ENCODE measurements at places on chromosomes 6 and 20.
A peak's percentile ranks its signal among the peaks of the same experiment; 100 is the strongest.

DNA sequence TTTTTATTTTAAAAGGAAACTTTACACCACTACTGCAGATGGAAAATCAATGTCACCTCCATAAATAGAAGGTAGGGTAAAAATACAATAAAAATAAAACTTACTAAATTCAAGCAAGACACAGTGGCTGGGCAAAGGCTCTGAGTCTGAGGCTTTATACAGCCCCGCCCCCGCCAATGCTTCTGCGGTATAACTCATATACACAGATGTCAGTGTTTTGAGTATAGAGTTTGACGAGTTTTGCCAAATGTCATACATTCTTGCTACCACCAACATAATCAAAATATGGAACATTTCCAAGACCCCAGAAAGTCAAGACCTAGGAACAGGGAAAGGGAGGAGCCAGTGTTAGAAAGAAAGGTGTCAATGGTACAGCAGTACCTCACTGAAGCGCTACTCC is 12.8 kb downstream of the NFATC2 start:
- no peak for DNase-seq

DNA sequence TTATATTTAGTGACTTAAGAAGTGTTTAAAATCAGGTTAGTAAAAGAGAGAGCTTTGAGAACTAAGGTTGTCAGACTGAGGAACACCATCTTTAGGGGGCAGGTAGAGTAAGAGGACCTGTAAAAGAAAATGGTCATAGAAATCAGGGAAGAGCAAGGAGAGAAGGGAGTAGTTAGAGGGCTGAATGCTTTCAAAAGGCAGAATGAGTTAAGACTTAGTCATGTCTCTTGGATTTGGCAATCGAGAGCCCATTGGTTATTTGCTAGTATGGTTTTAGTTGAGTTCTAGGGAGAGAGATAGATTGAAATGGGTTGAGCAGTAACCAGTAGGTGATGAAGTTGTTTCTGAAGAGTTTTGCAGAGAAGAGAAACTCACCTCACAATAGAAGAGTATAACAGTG is 51.1 kb downstream of the RALGAPB start:
- no peak for DNase-seq

DNA sequence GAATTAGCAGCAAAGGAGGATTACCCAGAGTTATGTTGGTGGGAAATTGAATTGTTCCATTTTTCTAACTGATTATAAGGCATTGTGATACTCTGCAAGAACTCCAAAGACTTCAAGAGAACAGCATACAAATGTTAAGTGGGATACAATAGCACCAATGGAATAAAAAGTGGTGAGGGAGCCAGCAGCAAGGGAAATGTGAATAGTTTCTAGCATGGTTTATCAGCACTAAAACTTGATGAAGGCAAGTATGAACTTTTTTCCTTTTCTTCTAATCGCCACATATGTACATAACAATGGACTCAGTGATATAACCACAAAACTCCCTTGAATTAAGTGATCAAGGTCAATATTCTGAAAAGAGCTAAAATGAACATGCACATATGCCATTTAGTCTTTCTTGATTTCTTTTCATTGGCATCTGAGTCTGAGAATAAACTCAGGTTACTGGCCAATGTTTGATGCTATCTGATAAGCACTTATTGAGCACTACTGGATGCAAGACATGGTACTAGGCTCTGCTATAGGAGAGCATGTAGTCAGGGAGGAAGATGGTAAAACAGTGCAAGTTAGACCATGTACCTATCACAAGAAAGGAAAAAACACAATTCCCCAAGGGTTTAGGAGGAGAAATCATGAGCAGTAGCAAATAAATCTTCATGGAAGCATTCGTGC is 36.6 kb upstream of the NOX3 start:
- no peak for DNase-seq

- DNase-seq: peak; percentile 73
These were observed 18.0 kb upstream of the DEFB129 start for GRCh38 chr20:208942-209566.

DNA sequence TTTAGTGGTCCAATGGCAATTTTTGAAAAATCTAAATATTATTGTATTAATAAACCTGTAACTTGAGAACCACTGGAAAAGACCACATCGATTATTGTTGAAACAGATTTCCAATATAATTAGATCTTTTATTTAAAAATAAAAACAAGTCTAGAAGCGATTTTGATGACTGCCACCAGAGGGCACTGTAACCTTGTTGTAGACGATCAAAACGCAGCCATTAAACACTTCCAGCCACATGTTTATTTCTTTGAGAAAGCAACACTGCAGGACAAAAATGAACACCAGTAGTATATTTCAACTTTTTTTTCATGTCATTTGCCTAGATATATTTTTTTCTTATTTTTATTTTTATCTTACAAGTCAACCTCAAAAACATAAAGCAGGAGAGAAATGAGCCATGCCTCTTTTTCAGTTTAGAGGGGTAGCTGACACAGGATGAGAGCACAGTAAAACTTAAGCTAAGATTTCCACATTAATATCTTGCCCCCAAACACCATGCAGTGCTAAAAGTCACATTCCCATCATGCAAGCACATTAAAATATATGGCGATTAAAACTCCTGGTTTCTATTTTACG is 115.4 kb downstream of the OPRM1 start:
- DNase-seq: peak; percentile 88

- DNase-seq: no peak
These were observed 4.5 kb downstream of the BCAS4 start for GRCh38 chr20:50799176-50799889.

DNA sequence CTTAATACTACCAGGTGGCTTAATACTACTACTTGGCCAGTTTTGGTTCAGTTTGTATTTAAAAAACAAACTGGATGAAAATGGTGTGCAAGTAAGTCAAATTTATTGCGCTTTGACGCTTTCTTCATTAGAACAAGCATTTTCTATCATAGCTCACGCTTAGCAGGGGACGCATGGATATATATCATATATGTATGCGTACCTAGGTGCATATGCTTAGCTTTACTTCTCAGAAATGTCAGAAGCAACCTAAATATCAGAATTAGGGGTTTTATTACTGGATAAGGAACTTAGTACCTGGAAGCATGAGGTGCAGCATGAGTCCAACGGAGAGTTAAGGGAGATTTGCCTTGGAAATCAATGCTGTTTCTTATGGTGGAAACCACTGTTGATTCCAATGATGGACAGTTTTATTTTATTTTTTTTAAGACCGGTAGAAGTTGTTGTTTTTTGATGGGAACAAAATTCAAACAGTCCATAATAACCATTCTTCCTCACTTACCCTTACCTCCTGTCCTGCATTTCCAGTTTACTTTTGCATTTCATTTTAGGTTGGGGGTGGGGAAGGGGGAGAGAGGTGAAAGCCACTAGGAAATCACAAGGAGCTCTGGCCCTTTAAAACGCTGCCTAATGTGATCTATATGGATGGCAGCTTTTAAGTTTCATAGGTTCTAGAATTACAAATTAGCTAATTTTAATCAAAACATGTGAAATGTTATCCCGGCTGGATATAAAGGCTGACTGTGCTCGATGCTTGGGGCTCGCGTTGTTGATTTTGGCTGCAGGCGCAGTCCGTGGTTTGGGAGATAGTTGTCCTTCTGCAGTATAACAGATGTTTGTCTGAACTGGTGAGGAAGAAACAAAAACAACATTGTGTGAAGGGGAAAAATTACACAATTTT is 2.1 kb downstream of the SOBP start:
- no peak for DNase-seq

DNA sequence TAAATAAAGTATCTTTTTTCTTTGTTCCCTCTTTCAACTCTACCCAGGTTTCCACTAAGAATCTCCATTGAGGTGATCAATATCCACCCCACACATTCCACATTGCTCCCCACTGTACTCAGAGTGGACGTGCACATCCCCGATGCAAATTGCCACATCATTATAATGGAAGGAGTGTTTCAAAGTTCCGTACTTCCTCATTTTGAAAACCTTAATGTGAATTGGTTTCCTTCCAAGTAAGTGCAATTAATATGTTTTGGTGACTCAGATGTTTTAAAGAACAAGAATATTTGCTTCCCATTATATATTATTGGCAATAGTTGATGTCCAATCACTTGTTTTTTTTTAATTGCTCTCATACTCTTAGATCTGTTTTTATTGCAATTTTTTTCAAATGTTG is 463.6 kb downstream of the HACE1 start:
- no peak for DNase-seq

DNA sequence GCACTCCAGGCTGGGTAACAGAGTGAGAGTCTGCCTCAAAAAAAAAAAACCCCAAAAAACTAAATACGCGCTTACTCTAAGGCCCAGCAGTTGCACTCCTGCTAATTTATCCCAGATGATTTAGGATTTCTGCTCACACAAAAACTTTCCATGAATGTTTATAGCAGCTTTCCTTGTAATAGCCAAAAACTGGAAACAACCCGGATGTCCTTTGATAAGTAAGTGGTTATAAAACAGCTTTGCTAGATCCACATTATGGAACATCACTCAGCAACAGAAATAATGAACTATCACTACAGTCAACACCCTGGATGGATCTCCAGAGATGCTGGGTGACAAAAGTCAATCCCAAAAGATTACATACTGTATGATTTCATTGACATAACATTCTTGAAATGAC is 220.4 kb upstream of the JARID2 start:
- DNase-seq: no peak

DNA sequence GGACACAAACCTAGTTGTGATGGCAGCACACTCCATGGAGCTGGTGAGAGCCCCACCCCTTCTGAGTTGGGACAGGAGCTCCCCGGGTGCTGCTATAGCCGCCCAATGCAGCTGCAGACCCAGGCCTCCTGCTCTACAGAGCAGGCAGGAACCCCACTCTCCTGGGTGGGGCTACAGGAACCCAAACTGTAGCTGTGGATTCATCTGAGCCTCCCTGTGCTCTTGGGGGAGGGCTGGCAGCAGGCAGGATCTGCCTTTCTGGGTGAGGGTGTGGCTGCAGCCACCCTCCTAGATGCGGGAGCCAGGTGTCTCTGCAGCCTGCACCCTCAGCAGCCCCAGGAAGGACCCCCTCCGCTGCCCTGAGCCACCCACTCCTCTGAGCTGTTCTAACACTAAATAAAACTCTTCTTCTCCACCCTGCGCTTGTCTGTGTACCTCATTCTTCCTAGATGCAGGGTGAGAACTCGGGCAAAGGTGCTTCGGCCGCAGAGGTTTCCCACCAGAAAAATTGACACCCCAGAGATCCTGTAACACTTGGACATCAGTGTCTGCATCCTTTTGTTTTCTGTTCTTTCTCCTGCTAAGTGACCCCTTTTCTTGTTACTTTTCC is 55.2 kb upstream of the KIF13A start:
- no peak for DNase-seq

DNA sequence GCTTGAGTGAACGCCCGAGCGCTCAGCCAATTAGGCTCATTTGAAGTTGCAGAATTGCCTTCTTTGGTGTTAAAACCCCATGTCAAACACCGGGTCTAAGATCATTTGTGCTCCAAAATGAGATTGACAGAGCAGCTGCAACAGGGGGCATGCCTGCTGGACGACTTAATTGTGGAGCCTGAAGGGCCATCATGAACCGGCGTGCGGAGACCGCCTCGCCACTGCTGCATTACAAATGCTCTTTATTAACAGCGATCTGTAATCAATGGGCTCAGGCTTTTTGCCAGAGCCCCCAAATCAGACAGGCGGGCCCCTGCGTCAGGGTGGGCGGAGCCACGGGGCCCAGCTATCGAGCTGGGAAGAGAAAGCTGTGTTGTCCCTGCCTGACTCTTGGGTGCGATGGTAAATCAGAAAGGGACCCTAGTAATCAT is 183.2 kb downstream of the SIM1 start:
- peak; percentile 2 for DNase-seq

DNA sequence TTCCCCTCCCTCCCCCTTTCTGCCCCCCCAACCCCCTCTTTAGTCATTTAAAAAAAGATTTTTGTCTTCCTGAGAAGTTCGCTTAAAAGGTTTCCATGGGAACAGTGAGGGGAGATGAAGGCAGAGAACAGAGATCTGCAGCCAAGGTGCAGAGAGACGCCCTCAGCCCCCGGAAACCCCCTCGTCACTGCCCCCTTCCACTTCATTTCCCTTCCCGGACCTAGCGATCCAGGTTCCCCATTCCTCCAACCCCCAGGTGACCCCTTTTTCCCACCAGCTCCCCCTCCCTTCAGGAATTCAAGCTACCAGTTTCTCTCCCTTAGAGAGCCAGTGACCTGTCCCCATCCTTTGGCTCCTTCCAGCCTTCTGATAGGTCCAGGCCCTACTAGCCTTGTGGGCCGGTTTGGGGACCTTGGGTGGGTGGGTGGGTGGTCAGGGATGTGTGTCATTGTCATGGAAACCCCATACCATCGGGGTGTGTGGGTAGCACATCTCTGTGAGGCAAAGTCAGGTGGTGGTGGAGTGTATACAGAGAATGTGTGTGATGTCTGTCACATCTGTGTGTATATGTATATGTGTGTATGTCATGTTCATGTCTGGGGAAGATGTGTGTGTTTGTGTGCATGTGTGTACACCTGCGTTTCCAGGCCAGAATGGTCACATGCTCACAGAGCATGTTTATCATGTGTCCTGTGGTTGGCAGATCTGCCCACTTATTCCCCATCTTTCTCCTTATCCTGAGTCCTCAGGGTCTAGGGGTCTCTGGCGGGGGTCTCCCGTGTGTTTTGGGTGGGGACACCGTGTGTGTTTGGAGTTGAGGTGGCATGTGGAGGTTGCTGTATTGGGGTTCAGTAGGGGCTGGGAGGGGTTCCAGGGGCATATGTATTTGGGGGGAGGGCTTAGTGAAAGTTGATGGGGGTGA is 7.0 kb downstream of the SYNGAP1 start:
- peak; percentile 56 for DNase-seq

GRCh38 chr20:58043236-58044140 is 185.0 kb downstream of the ANKRD60 start:
- no peak for DNase-seq

- no peak for DNase-seq
These were observed 303.8 kb upstream of the ECI2 start for GRCh38 chr6:4439159-4439558.

DNA sequence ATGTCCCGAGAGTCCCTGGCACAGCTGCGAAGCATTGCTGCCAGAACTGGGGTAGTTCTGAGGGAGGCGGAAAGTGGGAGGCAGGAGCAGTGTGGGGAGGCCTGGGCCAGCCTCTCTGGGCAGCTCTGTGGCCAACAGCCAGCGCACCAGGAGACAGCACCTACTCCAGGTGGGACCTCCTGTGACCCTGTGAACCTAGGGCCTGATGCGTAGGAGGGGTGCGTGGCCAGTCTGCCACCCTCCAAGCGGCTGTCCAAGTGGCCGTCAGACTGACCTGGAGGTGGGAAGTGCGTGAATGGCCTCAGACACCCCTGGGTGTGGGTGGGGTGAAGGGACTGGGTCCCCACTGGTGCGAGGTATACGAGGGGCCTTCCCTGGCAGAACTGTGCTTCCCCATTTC is 15.5 kb downstream of the SS18L1 start:
- no peak for DNase-seq

GRCh38 chr6:7566107-7566506 is 23.9 kb upstream of the SNRNP48 start:
- DNase-seq: no peak
